Testis (tissue), 5 donors: ENCODE measurements at places on chromosomes 16 and 17.

GRCh38 chr17:29291163-29291752 is 2.7 kb downstream of the NUFIP2 start:
- no peak for DNase-seq

DNA sequence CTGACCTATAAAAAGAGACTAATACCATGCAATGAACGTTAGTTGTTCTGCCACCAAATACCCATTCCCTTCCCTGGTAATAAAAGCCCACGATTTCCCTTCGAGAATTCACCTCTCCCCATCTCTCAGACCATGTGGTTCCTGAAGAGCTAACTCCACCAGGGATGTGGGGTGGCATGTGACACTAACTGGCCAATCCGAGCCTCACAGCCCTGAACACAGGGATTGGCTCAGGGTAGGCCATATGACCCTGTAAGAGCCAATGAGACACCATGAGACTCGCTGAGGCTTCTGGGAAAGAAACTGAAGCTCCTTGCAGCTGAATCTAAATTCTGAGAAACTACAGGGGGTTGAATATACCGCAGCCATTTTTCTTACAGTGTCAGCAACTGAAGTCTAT is 21.1 kb downstream of the HELZ start:
- peak; percentile 78 for DNase-seq

GRCh38 chr17:75872434-75873351 is 5.7 kb downstream of the TRIM47 start:
- DNase-seq = peak; percentile 92

DNA sequence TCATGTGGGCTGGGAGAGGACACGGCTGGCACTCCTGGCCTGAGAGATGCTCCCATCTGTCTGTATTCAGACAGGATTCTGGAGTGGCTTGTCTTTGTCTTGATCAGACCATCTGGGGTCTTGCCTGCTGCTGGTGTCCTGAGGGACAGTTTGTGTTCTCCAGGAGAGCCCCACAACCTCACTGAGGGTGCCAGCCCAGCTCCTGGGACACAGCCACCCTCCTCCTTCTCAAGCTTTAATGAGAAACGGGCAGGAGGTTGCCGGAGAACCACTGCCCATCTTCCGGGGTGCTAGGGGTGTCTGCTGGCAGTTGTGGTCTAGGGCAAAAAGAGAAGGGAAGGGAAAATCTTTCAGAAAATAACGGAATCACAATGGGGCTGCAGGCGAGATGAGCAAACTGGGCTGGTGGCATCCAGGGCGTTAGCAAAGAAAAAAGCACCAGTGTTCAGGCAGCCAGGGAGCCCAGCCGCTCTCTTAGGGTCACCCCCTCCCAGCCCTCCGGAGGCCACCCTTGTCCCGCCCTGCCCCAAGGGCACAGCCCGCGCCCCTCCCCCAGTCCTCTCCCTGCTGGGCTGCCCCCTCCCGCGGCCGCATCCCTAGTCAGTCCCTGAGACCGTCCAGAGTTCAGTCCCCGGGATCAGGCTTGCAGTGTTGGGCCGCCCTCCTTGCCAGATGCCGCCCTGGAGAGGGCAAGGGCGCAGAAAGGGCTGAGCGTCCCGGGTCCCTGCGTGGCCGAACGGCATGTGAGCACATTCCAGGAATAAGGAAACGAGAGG is 824.7 kb downstream of the KCNJ18 start:
- no peak for DNase-seq

DNA sequence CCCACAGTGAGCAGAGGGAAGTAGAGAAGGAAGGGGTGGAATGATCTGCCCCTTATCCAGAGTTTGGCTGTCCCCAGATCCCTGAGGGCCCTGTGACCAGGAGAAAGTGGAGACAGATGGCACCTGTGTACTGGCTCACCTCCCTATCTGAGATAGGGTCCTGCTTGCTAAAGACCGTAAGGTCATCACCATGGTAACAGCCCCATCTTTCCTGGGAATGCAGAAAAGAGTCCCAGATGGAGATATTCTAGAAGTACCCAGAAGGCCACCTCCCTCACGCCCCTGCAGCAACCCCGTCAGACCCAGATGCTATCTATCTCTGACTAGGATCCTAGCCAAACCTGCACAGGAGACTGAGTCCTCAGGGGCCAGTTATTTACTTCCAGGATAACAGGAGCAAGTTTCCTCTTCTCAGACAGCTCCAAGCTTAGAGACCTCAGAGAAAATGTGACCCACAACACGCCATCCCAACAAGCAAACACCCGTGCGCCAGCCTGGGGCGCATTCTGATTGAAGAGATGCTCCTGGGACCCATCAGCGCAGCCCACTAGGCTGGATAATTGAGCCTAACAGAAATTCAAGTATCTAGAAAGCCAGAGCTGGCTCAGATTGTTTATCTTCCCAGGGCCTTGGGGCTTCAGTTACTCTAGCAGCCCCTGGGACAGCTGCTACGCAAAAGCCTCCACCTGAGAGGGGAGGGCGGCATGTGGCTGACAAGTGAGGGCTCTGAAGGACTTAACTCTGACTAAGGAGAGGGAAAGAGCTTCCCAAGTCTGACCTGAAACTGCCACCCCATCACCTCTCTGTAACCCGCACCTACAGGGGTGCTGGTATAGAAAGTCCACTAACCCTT is 1.9 kb downstream of the ORMDL3 start:
- DNase-seq = no peak

DNA sequence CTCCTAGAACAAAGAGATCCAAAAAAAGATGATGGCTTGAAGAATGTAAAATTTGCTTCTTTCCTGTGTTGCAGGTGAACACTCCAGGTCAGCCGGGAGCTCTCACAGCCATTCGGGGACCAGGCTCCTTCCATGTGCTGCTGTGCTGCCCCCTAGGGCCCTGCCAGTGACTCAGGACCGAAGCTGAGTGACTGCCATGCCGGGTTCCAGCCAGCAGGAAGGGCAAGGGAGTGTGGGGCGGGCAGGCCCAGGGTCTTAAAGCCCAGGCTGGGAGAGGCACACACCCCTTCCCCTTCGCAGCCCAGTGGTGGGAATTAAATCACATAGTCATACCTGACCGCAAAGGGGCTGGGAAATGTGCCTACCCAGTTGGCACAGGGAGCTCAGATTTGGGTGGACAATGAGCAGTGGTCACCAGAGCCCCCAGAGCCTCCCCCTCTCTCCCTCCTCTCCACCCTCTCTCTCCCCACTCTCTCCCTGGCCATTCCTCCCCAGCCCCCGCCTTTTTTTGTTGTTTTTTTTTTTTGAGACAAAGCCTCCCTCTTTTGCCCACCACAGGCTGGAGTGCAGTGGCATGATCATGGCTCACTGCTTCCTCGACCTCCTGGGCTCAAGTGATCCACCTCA is 11.5 kb downstream of the EPOP start:
- peak; percentile 82 for DNase-seq

DNA sequence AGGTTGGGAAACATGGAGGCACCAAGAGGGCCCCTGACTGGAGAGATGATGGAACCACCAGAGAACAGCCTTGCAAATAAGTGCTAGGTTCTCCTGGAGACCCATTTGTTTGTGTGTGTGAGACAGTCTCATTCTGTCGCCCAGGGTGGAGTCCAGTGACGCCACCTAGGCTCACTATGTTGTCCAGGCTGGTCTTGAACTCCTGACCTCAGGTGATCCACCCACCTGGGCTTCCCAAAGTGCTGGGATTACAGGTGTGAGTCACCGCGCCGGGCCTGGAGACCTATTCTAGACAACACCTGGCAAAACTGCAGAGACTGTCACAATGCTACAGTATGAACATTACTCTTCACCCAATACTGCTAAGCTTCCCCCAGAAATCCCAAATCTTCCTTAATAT is 1.5 kb downstream of the NPLOC4 start:
- no peak for DNase-seq

GRCh38 chr16:50160495-50161164 is 7.5 kb downstream of the TENT4B start:
- no peak for DNase-seq

GRCh38 chr16:11990702-11991390 is 14.3 kb downstream of the SNX29 start:
- no peak for DNase-seq

GRCh38 chr16:4624827-4625559 is 367 bp downstream of the MGRN1 start:
- DNase-seq = peak; percentile 72

- DNase-seq = peak; percentile 82
Measured at GRCh38 chr17:79019632-79020584, 4.1 kb upstream of the C1QTNF1 start.

DNA sequence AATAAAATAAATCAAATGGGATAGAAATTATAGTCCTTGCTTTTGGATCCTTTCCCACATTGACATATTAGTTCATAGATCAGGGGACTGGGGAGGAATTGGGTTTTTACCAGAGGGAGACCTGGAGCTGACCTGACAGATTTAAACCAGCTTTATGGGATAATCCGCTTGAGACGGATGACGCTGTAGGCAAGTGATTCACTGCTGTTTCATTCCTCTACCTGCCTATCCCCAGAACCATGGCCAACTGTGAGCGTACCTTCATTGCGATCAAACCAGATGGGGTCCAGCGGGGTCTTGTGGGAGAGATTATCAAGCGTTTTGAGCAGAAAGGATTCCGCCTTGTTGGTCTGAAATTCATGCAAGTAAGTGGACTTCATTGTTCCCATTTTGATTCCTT is 2.1 kb downstream of the NME1 start:
- DNase-seq = no peak

DNA sequence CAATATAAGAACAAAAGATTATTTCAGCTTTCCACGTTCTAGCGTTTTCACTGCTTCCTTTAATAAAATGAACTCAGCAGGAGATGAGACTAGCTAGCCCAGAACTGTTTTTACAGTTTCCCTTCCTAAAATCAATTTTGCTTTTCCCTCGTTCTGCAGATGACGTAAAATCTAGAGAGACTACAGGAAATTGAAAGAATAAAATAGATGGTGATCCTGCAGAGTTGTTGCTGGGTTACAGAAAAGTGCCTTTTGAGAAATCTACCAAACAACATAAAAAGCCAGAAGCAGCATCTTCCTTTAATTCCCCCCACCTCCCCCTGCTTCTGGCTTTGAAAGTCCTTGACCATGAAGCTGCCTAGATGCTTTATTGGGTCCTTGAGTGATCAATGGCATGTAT is 96.8 kb upstream of the CLEC3A start:
- no peak for DNase-seq

DNA sequence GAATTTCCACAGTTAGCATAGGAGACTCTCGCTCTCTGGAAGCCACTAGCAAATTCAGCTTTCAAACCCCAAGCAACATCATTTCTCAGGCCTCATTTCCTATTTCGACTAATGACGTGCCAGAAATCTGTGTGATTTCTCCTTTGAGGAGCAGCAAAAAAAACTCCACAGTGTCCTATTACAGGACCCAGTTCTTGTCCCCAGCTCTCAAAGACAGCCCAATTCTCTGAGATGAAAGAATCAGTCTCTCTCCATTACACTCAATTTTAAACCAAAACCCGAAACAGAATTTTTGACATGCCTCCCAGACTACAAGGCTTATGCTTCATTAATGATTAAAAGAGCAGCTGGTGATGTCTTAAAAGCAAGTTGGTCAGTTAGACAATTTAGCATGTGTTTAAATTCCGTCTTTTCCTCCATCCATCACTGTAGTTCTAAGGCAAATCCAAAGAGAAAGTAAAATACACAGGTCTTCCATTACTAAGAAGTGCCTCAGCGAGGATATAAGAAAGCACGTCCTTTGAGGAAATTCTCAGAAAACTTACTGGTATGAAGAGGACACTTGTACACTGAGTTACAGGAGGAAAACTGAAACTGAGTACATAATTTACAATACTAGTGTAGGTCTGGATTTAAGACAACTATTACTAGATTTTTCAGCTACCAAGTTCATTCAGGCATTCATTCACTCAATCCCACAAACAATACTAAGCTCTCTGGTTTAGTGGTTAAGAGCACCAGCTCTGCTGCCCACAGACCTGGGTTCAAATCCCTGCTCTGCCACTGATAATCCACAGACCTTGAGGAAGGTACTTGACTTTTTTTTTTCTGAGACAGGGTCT is 12.5 kb downstream of the TOM1L2 start:
- DNase-seq = no peak

GRCh38 chr17:47719411-47720152 is 13.5 kb upstream of the TBX21 start:
- DNase-seq = no peak

DNA sequence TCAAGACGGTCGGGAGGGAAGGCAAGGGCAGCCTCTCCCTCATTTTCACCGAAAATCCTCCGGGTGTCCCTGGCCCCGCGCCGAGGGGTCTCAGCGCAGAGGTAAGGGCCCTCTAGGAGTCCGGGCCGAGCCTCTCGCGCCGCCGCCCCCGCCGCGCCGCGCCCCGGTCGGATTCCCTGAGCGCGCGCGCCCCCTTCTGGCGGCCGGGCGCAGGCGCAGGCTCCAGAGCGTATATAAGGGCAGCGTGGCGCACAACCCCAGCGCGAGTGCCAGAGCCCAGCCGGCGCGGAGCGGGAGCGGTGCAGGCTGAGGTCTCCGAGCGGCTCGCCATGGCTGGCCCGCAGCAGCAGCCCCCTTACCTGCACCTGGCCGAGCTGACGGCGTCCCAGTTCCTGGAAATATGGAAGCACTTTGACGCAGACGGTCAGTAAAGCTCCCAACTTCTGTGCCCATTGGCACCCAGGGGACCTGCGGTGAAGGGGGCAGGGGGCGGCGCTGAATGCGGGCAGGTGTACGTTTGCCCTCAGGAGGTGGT is at the start of gene CALB2:
Gene CALB2, plus strand, starts transcription at position 260 of the 535 bp plus-strand sequence. Its CDS starts 70 bp downstream, at position 330.
- DNase-seq = peak; percentile 88

- no peak for DNase-seq
Measured at GRCh38 chr17:40556198-40556661, 9.0 kb downstream of the CCR7 start.

- DNase-seq = no peak
Measured at GRCh38 chr16:67874372-67874771, 1.5 kb downstream of the EDC4 start.

GRCh38 chr16:84613408-84614072 is 4.3 kb downstream of the COTL1 start:
- no peak for DNase-seq

- DNase-seq = no peak
Measured at GRCh38 chr16:74844041-74844980, 69.7 kb upstream of the FA2H start.

- DNase-seq = no peak
Measured at GRCh38 chr16:57804111-57804837, 2.0 kb upstream of the KIFC3 start.

GRCh38 chr16:4525069-4525468 is 13.5 kb downstream of the CDIP1 start:
- DNase-seq = no peak

DNA sequence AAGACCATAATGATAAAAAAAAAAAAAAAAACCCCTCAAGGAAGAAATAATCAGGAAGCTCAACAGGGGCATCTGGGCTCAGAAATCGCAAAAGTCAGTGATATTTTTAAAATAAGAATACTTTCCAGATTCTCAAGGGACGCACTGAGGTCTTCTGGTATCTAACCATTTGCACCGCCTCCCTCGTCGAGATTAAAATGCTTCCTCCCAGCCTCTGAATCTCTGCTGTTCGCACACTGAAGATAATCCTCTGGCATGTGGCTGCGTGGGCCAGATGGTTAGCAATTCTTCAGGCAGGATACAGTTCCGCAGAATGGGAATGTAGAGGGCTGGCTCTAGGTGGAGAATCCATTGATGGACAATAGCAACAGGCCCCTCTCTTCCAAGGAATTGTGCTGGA is 211.7 kb upstream of the CDH5 start:
- DNase-seq = no peak

- DNase-seq = no peak
Measured at GRCh38 chr17:72311004-72311403, 190.2 kb downstream of the SOX9 start.
